Endodermal cell (in vitro differentiated cells): ENCODE measurements at places on chromosomes 4 and X. TPM values are rescaled to one million over a fixed set of nuclear protein-coding genes. Genes with fewer than 3 reads are reported as not detected.

Gene HTN3
- total RNA-seq = not detected in 3 replicates

Gene SEC24B
- 48.6 to 64.5 TPM (median 53.9 TPM) in 3 replicates for total RNA-seq

DNA sequence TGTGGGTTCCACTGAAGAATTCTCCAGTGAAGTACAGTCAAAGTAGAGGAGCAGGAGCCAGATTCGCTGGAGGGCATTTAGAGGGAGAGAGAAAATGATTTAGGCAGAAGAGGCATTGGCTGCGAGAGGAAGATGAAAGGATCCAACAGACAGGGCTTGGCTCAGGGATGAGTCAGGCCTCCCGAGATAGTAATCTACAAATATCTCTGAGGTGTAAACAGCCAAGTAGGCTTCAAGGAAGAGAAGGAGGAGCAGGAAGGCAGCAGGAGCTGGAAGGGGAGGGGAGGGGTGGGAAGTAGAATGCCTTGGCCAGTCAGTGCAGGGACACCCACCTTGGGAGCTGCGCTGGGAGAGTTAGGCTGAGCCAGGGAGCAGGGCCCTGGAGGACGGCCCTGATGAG lies 55.5 kb downstream of the PJA1 start:
- DNase-seq = peak; percentile 83

GRCh38 chr4:43990551-43990950 lies 458.1 kb downstream of the KCTD8 start:
- no peak for DNase-seq

DNA sequence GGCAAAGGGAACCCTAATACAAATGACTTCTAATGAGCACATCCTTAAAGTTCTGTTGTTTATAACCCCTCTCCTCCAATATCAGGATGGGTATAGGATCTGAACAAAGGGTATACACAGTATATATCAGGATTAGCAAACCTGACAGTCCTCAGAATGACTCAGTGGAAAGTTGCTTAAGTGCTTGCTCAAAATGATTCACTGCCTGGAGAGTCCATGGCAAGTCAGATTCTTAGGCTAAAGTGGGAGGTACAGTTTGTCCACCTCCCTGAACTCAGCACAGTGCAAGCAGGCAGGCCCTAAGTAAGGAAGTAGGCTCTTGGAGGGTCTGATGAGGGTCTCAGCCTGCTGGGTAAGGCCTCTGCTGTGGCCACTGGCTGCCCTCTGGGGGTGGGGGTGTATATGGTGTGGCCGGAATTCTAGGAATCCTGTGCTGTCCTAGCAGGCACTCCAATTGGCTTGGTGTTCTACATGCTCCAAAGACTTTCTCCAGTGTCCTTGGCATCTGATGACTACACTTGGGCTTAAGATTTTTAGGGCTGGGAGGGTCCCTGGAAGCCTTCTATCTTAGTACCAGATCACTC lies 54.3 kb downstream of the CHRDL1 start:
- DNase-seq = peak; percentile 54

GRCh38 chr4:86035688-86036087 lies 324.2 kb downstream of the MAPK10 start:
- DNase-seq = no peak

GRCh38 chr4:172843192-172843591 lies 325.4 kb upstream of the GALNT7 start:
- DNase-seq = no peak

DNA sequence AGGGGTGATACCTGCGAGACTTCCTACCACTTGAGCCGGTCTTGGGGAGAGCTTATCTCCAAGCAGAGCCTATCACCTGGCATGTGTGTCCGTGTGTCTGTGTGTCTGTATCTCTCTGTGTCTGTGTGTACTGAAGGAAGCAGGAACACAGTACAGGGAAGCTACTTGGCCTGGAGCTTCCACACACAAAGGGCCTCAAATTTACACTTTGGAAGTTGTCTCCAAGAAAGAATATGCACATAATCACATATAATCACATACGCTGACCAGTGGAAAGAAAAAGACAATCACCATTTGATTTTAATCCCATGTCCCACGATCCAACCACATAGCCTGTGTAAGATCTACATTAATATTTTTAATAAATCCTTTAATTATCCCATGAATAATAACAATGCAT lies 13.2 kb upstream of the NKX6-1 start:
- no peak for DNase-seq
